Neural progenitor cell (in vitro differentiated cells): ENCODE measurements at places on chromosomes 5 and 9.

- peak; percentile 64 for DNase-seq
Measured at GRCh38 chr5:54646356-54647101, 129.0 kb downstream of the SNX18 start.

DNA sequence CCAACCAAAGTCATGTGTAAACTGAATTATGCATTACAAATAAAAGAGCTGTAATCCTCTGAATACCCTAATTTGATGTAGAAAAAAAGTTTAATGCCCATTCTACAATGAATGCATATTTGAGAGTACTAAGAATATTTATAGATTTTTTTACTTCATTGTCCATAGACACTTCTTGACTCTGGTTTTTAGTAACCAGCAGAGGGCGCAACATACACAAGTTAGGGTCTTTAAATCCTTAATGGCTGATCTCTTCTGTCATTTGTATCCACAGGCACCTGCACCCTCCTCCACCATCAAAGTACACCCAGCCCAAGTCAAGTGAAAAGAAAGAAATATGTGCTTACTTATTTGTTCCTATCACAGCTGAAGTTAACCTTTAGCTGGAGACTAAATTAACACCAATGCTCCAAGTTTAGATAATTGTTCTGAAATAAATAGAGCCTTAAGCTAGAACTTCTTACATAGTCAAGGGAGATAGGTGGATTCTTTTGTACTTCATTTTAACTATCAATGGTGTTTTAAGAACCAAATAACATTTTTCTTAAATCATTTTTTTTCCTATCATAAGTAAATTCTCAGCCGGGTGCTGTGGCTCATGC, 524.2 kb upstream of the DAB2 start:
- DNase-seq: peak; percentile 85

- no peak for DNase-seq
Measured at GRCh38 chr5:73213566-73213998, 40.6 kb downstream of the TMEM174 start.

- no peak for DNase-seq
Measured at GRCh38 chr5:105639511-105639910, 2031.2 kb downstream of the EFNA5 start.
